ENCODE measurements at places on chromosomes 6 and 20.

GRCh38 chr6:71079677-71080076 lies 122.8 kb upstream of the B3GAT2 start:
- DNase-seq = no peak

DNA sequence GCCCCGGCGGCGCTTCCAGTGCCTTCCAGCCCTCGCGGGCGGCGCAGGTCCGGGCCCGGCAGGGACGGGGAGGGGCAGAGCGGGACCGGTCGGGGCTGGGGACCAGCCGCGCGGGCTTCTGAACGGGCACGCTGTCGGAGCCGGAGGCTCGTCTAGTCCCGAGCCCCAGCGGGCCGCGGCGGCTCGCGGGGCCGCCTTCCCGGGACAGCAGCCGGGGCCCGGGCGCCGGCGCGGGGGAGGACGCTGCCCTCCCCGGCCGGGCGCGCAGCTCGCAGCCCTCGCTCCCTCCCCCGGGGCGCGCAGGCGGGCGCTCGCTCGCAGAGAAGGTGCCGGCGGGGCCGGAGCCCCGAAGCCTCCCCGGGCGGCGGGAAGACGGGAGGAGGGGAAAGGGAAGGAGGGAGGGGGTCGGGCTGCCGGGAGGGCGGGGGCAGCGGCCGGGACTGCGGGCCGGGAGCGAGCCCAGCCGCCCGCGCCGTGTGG lies 696 bp upstream of the SIRPA start:
- DNase-seq = no peak

DNA sequence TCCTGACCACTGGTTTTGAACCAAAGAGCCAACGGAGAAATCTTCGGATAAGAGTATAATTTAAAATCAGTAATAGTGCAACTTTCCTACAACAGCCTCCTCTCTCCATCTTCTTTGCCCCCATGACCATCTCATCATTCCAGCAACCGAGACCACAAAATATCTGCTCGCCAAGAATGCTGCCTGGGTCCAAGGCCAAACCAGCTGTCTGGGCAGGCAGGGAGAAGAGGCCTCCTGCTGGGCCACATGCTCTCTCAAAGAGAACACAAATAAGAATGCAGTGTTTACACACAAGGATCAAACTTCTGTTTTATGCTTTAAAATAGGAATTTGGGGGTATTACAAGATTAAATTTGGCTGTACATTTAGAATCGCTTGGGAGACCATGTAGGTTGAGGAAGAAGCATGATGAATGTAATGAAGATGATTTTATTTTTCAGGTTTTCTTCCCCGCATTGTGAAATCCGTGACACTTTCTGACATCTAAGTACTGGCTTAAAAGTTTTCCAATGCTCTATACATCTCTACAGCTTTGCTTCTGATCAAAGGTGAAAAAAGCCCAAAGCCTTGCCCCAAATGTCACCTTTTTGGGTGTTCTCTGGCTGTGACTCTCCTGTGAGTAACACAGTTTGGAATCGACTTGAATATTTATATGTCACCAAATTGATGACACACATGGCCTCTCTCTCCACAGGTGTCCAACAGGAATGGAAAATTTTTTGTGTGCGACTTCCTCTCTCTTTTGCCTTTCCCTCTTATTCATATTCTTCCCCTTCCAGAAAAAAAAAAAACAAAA lies 79.4 kb upstream of the PROKR2 start:
- DNase-seq = no peak

DNA sequence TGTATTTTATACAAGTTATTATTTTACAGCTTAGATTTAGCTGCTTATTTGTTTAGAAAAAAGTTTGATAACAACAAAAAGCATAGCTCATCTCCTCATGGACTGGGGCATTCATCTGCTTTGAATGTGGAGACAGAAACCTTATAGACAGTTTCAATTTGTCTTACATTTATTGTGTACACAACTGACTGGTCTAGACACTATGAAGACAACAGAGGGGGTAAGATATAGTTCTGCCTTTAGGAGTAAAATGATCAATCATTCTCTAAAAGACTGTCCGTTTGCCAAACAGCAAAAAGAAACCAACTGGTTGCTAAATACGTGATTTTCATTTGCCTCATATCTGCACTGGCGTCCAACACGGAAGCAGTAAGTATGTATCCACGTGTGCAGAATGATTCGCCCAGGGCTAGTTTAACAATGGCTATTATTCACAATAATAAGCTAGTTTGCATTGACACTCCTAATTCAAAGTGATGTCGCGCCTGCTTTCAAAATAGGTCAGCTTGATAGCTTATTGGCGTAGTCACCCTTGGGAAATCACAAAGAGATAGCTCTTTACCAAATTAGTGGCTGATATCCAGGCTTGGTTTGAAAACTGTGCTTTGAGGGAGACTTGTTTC lies 153.6 kb downstream of the BMP2 start:
- no peak for DNase-seq

DNA sequence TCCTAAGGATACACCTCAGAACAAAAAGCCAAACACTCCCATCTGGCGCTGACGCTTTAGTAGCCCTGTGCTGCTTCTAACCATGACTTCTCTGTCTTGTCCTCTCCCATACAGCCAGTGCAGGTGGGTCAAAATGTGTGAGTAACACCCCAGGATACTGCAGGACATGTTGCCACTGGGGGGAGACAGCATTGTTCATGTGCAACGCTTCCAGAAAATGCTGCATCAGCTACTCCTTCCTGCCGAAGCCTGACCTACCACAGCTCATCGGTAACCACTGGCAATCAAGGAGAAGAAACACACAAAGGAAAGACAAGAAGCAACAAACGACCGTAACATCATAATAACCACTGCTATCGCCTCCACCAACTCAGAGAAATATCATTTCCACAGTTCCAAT lies 1.4 kb downstream of the DEFB132 start:
- no peak for DNase-seq

- peak; percentile 31 for DNase-seq
Observed at GRCh38 chr20:10402938-10403608, 30.9 kb downstream of the MKKS start.

DNA sequence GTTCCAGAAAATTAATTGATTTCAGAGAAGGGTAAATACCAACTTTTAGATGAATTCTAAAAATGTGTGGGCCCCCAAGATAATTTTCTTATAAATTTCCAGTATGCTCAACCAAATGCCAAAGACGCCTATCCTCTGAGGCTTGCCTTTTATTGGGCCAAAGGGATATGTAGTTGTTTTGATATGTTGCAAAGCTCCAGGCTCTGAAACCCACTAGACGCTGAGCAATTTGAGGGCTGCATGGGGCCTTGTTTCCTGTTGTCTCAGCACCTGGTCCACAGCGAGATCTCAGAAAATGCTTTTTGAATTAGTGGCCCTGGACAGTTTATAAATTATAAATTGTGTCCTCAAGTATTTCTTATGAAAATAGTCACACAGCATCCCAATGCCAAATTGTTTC lies 397.2 kb downstream of the SAMD5 start:
- DNase-seq = no peak
